ENCODE measurements at places on chromosomes 3 and 15.

GRCh38 chr15:37131621-37132020 is 31.3 kb upstream of the MEIS2 start:
- DNase-seq, result no peak

DNA sequence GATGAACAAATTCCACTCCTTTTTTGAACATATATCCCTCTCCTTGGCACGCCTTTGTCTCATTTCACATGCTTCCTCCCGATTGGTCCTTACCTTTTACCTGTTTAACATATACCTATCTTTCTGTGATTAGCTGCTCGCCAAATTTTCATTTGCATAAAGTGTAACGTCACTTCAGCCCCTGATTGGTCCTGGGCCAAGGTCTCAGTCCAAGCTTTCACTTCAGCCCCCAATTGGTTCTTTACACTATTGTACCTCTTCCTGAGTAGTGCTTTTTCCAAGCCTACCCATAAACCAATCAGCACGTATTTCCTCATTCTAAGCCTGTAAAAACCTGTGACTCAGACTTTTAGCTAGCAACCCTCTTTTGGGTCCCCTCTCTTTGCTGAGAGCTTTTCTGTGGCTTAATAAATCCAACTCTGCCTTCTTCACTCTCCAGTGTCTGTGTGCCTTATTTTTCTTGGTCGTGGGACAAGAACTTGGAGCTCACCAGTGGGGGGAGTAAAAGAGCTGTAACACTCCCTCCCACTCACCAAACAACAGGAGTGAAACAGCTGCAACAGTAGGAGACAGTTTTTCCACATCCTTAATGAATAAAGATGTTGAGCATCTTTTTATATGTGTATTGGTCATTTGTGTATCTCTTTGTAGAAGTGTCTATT is 584 bp upstream of the XCR1 start:
- peak; percentile 18 for DNase-seq

- no peak for DNase-seq
These were observed at the start of gene MYL3 for GRCh38 chr3:46863261-46863782. MYL3 (minus strand) TSS chr3:46863444; CDS start chr3:46863390, 54 bp downstream.

DNA sequence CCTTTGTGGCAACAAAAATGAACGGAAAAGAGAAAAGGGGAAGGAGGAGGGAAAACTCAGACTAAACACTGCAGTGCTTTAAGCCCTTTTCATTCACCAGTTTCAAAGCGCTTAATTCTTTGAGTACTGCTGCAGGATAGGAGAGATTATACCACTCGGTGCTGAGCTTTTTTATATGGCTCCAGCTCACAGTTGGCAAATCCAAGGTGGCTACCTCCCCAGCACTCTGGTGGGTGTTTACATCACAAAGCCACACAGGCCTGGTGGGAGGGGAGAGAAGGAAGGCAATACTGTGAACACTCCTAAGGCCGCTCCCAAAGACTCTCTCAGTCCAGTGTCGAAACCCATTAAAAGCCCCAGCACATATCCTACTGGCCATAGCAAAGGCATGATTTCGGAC is 191.4 kb downstream of the STT3B start:
- no peak for DNase-seq

GRCh38 chr3:113697500-113698090 is 1.2 kb upstream of the USF3 start:
- peak; percentile 42 for DNase-seq

DNA sequence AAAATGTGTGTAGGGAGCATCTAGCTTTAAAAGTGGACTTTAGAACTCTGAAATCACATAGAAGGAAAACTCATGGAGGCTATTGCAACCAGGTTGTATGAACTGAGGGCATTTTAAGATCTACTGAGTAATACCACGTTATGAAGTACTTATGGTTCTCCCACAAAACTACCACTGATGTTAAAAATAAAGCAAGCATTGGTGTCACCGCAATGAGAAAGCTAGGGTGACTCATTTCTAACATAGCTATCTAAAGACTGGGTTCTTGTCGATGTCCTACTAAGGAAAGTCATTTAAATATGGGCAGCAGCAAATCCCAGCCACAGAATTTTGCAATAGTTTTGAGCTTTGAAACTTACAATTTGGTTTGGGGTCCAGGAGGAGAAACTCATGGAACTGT is 584.8 kb downstream of the DIPK2A start:
- peak; percentile 15 for DNase-seq

DNA sequence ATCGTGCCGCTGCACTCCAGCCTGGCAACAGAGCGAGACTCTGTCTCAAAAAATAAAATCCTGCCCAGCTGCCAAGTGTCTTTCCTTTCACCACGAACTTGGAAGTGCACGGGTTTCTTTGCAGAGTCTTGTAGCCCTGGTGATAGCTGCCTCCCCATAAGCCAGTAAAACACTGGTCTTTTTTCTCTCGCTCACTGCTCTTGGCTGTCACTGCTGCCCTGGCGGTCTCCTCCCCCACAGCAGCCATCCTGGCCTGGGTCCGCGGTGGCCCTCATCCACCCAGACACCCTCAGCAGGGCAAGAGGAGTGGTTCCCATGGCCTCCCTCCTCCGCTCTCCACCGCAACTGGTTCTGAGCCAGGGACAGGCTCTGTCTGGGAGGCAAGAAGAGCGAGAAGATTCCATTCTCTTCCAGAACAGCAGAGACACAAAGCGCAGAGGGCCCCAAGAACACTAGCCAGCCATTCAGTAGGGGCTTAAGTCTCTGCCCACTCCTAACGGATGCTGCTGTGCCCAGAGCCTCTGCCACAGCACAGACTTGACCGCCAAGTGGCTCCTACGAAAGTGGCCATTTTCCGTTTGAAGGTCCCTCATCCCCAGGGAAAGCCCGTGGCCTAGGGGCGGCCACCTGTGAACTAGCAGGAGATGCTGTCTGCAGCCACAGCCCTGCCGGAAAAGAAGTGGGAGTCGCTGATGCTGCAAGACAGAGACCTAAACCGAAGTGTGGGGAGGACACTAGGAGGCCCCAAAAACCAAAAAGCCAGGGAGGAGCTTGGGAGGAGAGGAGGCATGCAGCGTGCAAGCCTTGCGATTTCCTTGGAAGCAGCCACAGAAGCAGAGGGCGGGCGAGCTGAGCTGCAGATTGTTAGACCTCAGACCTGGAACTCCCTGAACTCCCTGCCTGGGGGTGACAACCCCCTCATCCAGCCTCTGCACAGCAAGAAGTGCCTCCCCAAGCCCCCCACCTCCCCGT is 44.1 kb downstream of the KLHL25 start:
- DNase-seq, result no peak

DNA sequence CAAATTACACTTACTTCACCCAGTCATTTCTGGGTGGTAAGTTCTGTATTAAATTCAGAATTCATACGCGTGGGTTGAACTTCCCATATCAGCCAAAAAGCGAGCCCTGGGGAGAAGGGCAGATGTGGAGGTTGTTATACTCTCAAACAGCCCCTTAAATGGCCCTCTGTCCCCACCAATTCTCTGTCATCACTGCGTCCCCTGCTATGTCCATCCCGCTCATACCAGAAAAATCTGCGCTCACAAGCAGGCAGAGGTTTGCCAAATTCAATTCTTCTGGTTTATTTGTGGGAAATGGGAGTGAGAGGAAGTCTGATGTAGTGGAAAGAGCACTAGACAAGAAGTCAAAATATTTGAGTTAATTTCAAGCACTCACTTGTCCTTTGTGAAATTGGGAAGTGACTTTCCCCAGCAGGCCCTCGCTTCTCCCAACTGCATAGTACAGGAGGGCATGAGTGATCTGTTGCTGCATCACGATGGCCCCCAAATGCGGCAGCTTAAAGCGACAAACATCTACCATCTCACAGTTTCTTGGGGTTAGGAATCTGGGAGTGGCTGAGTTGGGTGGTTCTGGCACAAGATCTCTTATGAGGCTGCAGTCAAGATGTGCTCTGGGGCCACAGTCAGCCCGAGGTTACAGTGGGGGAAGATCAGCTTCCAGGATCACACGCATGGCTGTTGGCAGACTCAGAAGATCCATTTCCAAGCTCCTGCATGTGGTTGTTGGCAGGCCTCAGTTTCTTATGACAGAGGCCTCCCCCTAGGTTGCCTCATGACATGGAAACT is 67.7 kb downstream of the CPN2 start:
- no peak for DNase-seq

GRCh38 chr3:129695230-129695629 is 88.8 kb upstream of the PLXND1 start:
- no peak for DNase-seq

- peak; percentile 70 for DNase-seq
These were observed 21.6 kb downstream of the SNX33 start for GRCh38 chr15:75669191-75669878.

DNA sequence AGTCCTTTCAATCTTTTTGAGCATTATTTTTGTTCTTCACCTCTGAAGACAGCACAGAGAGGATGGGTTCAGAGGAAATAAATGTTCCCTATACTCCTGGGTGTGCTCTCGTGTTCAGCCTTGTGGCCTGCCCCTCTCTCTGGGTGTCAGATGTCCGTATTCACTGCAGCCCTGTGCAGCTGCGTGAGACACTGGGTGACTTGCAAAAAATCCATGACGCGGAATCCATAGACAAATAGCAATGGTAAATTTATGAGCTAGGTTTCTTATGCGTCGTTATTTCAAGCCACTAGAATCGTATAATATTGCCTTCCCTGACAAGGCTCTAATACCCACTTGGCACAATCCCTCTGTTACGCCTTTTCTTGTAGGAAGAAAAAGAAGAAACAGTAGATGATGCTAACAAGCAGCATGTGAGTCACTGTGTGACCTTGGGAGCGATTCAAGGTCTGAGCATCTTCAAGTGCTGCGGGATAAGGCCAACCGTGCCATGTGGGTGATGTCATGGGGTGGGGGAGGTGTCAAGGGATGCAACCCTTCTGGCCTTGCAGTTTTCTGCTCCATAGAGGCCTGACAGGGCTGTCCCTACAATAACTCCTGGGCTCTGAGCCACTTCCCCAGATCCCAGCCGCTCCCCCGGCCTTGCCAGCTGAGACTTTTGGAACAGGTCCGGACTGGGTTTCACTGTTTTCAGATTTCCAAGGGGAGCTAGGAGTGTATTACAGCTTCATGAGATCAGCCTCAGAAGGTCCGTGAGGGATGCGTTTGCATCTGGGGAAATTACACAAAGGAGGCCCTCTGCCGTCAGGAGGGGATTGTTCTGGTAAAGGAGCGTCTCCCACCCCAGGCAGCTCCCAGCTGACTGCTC is 47.6 kb upstream of the POMGNT2 start:
- peak; percentile 50 for DNase-seq
